ENCODE measurements at places on chromosomes 16 and 17. TPM values are rescaled to one million over a fixed set of nuclear protein-coding genes. Genes with fewer than 3 reads are reported as not detected.
A peak's percentile ranks its signal among the peaks of the same experiment; 100 is the strongest.

Gene CBX4
- total RNA-seq = 137 TPM

Gene TMC7
- not detected for total RNA-seq

DNA sequence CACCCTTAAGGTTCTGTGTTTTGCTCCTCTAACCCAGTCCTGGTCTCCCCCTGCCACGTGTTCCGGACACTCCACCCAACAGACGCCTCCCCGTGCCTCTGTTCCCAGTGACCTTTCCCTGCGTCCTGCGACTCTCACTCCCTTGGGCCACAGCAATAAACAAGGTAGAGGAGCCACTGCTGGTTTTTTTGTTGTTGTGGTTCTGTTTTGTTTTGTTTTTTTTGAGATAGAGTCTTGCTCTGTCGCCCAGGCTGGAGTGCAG is 3.7 kb upstream of the NPW start:
- DNase-seq = no peak
- H3K4me3 ChIP-seq = no peak overlapping the region
- H3K27me3 ChIP-seq = no peaks in the 10 kb centered on the region
- H3K27ac ChIP-seq = no peak overlapping the region

DNA sequence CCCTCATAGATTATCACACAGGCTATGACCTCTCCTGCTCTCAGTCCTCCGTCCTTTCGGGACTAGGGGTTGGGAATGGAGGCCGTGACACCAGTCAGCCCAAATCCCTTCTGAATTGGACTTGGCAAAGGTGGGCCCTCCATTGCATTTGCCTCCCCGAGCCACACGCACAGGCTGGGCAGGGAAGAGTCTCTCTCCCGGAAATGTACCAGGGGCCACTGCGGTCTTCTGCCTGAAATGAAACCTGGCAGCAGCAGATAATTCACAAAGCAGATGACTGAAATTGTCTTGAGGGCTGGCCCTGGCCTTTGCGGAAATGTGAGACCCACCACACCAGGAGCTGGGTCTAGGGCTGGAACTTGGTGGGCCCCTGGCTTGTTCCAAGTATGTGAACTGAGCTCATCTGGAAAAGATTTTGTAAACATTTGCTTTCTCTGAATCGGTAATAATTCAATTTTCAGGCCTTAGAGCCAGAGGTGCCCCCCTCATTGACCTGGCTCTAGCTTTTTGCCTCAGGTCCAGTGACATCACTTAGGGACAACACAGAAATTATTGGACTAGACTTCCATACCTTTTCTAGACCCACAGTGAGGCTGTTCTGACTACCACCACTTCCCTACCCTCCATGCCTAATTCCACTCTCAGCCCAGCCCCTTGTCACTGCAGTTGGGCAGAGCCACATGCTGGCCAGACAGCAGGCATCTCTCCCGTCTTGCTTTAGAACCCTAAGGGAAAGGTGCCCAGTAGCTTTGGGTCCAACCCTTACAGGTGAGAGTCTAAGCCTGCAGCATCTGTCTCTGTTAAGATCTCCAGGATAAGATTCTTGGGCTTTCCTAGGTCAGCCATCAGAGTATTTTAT is 75.2 kb downstream of the CCDC182 start:
- no peaks in the 10 kb centered on the region for H3K27me3 ChIP-seq
- no peak overlapping the region for H3K4me3 ChIP-seq
- no peak overlapping the region for H3K27ac ChIP-seq
- H3K4me1 ChIP-seq = no peaks in the 10 kb centered on the region
- H3K36me3 ChIP-seq = peaks cover 1% of the 10 kb centered on the region

DNA sequence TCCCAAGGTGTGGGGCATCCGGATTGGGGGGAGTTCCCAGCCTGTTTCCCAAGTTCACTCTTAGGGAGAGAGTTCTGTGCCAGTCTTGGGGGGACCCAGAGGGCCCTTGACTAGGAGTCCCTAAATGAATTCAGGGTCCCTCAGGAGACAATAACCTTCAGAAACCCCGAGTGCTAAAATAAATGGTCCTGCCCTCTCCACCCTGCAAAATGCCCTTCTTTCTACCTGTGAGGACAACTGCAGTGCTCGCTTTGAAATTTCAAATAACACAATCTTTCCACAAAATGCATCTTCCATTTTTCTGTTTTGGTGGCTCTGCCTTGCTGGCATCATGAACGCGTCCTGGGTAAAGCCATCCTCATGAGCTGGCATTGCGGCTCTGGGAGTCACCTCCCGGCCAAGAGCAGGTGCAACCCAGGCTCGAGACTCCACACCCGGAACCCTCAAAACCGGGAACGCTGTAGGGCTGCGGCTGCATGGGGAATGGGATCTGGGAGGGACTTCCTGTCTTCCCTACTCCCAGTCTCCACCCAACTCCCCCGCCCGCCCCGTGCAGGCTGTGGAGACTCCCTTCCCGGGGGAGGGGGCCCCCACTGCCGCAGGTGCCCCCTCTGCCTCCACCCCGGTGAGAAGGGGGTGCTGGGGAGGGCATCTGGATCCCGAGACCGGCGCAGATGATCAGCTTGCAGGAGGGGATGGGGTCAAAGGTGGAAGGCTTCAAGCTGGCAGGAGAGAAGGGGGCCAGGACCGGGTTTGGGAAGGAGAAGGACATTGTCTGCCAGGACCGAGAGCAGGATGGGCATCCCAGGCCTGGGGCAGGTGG is at the start of gene ZNF205:
Gene ZNF205, plus strand, starts transcription at position 529 of the 823 bp plus-strand sequence. CDS start 845 bp downstream, outside the sequence.
- peaks cover 3% of the 10 kb centered on the region for H3K4me1 ChIP-seq
- no peak within 1 kb of the TSS for H3K4me3 ChIP-seq
- H3K27ac ChIP-seq = no peak within 1 kb of the TSS
- DNase-seq = no peak
- H3K36me3 ChIP-seq = no peaks in the 10 kb centered on the region

DNA sequence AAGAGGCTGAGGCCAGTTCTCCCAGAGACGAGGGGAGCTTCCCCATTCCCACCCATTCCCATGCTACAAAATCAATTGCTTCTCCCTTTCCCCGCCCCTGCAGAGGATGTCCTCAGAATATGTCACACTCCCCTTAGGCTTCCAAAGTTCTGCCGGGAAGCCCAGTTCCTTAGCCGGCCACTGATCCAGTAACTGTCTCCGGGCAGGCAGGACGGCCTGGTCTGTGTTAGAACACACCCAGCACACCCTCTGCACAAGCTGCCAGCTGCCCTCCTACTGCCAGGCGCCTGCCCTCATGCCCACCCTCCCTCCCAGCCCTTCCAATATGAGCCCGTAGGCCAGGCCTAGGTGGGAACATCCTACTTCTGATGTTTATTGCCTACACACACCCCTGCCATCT is 31.1 kb downstream of the SGSM2 start:
- DNase-seq = no peak
- no peaks in the 10 kb centered on the region for H3K27me3 ChIP-seq
- no peaks in the 10 kb centered on the region for H3K4me1 ChIP-seq
- H3K27ac ChIP-seq = no peak overlapping the region

DNA sequence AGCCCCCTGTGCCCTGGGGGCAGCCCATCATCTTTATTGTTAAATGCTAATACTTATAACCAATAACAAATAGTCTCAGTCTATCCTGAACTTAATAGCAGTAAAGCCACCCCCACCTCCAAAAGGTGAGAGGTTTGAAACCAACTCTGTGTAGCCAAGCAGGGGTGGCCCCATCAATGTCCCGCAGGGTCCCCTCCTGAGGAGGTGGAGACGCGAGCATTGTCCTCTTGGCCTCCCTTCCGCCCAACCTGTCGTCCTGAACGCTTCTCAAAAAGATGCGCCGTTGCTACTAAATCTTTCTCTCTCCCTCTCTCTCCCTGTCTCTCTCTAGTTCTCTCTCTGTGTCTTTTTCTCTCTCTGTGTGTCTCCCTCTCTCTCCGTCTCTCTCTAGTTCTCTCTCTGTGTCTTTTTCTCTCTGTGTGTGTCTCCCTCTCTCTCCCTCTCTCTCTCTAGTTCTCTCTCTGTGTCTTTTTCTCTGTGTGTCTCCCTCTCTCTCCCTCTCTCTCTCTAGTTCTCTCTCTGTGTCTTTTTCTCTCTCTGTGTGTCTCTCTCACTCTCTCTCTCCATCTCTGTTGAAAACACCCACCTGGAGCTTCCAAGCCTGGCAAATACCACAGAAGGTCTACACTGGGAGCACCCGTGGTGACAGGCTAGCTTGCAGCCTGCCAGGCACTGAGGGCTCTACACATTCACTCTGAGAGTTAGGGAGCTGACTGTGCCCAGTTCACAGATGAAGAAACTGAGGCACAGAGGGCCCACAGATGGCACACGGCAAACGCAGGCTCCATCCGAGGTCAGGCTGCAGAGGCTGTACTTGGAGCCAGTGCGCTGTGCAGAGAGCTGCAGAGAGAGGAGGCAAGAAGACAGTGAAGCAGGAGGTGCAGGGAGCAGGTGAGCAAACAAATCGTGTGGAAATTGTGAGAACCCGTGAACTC is 185.9 kb downstream of the C16orf95 start:
- H3K27me3 ChIP-seq = no peaks in the 10 kb centered on the region
- DNase-seq = no peak
- no peak overlapping the region for H3K4me3 ChIP-seq
- no peak overlapping the region for H3K27ac ChIP-seq
- H3K36me3 ChIP-seq = no peaks in the 10 kb centered on the region

- H3K36me3 ChIP-seq = no peaks in the 10 kb centered on the region
- peak overlapping the region; percentile 43 for H3K27ac ChIP-seq
- H3K27me3 ChIP-seq = no peaks in the 10 kb centered on the region
- no peak for DNase-seq
- H3K4me1 ChIP-seq = peaks cover 62% of the 10 kb centered on the region
Measured at GRCh38 chr17:68461122-68461539, 3.8 kb upstream of the WIPI1 start.

DNA sequence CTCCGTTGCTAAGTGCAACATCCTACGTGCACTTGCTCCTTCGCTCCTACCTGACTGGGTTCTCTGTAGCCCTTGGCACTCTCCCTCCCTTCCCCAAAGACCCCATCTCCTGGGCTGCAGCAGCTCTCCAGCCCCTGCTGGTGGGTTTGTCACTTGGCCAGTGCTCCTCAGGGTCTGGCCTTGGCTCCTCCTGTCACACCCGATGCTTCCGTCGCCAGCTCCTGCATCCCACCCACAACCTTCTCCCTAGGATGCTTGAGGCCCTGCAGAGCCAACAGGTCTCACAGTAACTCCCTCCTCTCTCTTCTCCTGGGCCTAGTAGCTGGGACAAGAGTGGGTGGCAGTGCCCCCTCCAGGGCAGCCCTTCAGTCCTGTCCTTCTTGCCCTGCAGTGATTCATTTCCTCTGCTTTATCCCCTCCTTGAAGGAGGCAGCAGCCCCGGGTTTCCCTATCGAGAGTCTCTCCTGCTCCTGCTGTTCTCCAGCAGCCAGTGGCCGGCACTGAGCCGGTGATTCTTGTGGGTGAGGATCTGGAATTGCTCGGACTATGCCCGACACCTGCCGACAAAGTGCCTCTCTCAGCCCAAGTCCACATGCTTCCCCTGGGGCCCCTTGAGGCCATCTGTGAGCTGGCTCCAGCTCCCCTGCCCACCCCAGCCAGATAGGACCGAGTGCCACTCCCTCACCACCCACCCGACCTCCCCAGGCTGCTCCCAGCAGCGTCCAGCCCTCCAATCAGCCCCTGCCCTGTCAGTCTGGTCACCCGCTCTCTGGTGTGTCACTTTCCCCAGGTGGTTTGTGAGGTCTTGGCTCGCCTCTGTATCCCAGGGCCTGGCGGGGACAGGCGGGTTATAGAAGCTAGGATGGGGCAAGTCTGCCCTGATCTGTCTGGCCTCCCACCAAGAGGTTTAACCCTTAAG is 3.8 kb downstream of the LITAFD start:
- H3K4me3 ChIP-seq = no peak overlapping the region
- H3K4me1 ChIP-seq = no peaks in the 10 kb centered on the region
- H3K27ac ChIP-seq = no peak overlapping the region
- no peaks in the 10 kb centered on the region for H3K27me3 ChIP-seq
- no peak for DNase-seq
- peaks cover 9% of the 10 kb centered on the region for H3K36me3 ChIP-seq

DNA sequence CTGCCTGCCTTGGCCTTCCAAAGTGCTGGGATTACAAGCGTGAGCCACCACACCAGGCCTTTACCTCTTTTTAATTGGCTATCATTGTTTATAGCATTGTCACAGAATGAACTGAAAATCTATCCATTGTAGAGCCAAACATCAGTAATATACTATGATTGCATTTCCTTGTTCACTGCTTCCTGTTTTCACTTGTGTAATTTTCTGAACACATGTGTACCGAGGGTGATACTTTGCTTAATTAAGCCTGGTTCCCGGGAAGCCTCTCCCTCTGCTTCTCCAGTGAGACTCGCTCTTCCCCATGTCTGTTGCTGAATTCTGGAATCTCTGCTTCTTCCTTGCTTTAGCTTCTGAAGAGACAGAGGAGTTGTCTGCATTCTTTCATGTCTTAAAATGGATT is 33.1 kb downstream of the POLR3E start:
- H3K27me3 ChIP-seq = no peaks in the 10 kb centered on the region
- DNase-seq = no peak
- no peak overlapping the region for H3K27ac ChIP-seq
- peaks cover 85% of the 10 kb centered on the region for H3K36me3 ChIP-seq

GRCh38 chr16:14356064-14356463 is 274.0 kb downstream of the PARN start:
- no peak overlapping the region for H3K27ac ChIP-seq
- no peak for DNase-seq
- H3K4me1 ChIP-seq = peaks cover 10% of the 10 kb centered on the region
- no peaks in the 10 kb centered on the region for H3K27me3 ChIP-seq
- no peak overlapping the region for H3K4me3 ChIP-seq
